ENCODE measurements at places on chromosomes 11 and 22.

GRCh38 chr22:24424001-24424900 is 3.1 kb upstream of the ADORA2A start:
- DNase-seq: no peak

- DNase-seq: no peak
Measured at GRCh38 chr22:43905681-43906080, 13.9 kb upstream of the PNPLA5 start.

DNA sequence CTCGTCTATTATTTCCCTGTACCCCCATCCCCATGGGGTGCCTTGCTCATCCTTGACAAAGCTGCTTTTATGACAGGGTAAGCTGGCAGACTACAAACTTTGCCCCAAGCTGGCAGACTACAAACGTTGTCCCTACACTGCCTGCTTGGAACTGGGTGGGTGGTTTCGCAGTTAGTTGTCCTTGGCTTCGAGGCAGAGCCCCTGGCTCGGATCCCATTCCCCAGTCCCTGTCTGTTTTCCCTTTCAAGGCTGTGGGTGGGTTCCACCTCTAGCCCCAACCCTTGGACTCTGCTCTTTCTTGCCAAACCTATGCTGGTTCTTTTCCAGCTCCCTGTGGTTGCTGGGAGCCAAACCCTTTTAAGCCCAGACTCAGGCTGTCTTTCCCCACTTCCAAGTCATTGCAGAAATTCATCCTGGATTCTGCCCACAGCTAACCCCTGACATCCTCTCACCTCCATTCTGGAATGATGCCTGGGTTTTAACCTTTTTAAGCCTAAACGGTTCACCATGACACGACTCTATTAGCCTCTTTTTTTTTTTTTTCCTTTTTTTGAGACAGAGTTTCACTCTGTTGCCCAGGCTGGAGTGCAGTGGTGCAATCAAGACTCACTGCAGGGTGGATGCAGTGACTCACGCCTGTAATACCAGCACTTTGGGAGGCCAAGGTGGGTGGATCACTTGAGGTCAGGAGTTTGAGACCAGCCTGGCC is 9.2 kb upstream of the RBM14 start:
- DNase-seq: peak; percentile 70

GRCh38 chr11:46247659-46248058 is 29.8 kb upstream of the CREB3L1 start:
- peak; percentile 55 for DNase-seq

GRCh38 chr11:110078923-110079544 is 14.2 kb upstream of the ZC3H12C start:
- DNase-seq: no peak

GRCh38 chr11:99920956-99921355 is 766.1 kb upstream of the ARHGAP42 start:
- no peak for DNase-seq

GRCh38 chr11:108204929-108205499 is 17.4 kb downstream of the NPAT start:
- DNase-seq: no peak

DNA sequence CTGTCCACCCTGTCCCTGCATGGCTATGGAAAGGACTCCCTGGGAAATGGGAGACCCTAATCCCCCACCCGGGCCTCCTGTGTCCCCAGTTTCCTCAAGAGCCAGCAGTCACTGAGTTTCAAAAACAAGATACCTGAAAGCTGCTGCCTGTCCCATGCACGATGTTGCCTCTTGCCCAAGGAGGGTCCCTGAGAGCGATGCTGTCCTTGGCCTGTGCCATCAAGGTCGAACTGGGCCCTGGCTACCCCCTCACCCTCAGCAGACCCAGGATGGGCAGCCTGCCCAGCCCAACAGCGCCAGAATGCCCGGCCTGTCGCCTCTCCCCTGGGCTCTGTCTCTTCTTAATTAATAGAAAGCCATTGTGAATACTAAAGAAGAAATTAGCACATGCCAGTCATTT is 104.5 kb upstream of the LMO1 start:
- DNase-seq: no peak

DNA sequence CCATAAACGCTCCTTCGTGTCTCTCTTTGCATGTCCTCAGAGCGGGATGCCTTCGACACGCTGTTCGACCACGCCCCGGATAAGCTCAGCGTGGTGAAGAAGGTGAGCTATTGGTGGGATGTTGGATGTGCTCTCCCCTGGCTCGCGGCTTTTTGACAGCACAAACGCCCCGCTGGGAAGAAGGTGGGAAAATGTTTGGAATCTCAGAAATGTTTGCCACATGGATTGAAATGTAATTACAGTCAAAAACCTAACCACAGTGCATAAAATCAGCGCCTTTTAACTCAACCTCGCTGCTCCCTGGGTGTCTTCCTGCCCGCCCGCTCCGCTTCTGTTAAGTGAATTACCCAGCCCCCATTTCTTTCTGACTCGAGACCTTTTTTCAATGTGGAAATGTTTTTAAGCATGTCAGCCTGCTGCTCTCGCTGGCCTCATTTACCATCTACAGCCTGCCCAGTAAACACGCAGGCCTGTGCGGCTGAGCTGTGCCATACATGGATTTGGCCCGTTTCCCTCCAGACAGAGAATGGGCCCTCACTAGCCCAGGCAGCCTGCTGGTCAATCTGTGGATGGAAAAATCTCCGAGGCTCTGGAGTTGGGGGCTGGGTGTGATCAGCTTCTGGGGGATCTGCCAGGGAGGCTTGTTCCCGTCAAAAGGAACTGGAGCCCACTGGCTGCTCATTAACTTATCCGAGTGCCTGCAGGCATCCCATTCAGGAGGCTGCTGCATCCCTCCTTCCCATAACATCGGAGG is 32.7 kb upstream of the PARVG start:
- peak; percentile 35 for DNase-seq

- peak; percentile 33 for DNase-seq
Measured at GRCh38 chr22:31210556-31211421, 1.3 kb upstream of the LIMK2 start.

GRCh38 chr11:26859416-26859815 is 134.5 kb upstream of the FIBIN start:
- DNase-seq: no peak

Measured in foreskin fibroblast (primary cell).